ENCODE measurements at places on chromosomes 7 and 10.
A peak's percentile ranks its signal among the peaks of the same experiment; 100 is the strongest.

DNA sequence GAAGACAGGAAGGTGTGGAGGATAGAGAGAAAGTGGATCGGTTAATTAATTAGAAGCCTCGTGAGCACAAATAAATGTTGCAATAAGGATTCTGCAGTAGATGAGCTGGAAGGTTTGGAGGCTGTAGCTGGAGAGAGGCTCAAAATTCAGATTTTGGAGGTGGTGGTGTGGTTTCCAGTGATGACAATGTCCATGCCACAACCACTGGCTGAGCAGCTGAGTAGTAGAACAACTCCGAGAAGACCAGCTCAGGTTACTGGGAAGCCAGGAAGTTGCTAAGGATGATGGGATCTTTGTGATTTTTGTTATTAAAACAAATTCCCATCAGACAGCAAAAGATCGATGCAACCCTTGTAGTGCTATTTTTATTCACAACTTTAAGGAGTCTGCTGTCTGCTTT, 7.7 kb downstream of the SLC26A4 start:
- no peak for DNase-seq

- peak; percentile 18 for DNase-seq
Observed at GRCh38 chr7:147249956-147250355, 1133.4 kb downstream of the CNTNAP2 start.

DNA sequence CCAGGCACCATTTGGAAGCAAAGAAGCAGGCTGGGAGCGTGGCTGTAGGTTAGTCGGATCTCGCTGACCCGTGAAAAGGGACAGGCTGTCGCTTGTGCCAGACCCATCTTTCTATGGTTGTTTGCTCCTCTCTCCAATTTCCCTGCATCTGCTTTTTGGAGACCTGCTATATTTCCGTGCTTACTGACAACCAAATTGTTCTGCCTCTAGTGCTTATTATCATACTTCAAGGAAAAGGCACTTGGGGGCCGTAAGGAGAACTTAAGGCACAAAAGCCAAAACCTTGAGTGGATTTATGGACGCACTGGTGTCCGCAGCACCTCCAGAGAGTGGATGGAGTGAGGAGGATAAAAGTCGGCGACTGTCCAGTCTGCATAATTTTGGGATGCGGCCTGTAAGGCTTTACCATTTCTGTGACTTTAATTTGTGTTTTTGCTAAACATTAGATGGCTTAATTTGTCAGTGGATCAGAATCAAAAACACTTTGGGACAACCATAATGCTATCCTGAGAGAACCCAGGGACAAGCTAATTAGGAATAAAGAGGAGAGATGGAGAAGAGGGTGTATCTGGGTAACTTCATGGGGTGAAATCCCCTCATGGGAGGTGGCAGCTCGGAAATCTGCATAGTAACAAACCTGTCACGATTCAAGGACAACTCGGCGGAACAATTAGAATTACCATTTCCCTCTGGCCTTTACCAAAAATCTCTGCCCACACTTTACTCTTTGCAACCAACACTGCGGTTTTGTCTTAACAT, 206.7 kb downstream of the HDAC9 start:
- DNase-seq, result no peak

DNA sequence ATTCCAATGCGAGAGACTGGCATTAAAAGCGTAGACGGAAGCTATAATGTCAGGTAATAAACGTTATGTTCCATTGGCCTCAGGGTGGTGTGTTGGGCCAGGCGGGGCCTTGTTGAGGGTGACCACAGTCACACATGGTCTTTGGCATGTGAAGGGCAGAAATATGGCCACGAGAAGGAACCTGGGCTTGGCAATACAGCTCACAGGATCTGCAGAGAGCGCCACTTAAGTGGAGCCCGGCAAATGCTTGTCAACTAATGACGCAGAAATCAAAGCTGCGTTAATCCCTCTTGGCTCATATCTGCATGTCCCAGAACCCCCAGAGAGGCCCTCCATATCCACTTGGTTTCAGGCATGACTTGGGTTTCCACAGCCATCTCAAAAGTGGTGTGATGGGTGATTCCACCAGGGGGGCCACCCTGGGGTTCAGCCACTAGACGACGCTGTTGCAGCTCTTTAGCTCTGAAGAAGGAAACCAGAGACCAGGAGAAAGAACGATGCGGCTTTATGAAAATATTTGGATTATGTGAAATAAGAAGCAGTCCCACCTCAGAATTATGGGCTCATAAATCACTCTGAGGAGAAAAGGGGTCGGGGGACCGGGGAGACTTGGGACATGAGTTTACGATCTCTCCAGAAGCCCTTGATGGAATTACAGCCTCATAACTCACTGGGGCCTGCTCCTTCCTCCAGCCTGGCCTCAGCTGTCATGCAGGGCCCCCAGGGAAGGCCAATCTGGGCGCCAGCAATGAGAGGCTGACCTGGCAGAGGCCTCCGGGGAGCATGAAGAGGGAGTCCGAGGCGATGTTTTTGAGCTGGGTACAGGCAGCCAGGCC, 462.5 kb downstream of the PLXNA4 start:
- no peak for DNase-seq

DNA sequence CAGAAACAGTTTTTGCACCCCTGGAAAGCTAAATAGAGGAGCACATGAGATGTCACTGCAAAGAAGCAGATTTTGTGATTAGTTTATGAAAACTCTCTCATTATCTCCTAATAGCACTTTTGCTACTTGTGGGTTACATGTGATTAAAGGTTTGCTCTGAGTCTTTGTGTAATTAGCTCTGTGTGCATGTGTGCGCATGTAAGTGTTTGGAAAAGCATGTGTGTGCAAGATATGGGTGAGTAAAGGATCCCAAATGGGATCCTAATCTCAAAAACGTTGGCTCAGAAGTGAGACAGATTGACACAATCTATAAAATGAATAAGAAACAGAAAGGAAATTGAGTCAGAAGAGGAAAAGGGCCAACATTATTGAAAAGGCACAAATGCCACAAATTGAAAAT, 104.5 kb downstream of the SKIDA1 start:
- DNase-seq, result no peak

DNA sequence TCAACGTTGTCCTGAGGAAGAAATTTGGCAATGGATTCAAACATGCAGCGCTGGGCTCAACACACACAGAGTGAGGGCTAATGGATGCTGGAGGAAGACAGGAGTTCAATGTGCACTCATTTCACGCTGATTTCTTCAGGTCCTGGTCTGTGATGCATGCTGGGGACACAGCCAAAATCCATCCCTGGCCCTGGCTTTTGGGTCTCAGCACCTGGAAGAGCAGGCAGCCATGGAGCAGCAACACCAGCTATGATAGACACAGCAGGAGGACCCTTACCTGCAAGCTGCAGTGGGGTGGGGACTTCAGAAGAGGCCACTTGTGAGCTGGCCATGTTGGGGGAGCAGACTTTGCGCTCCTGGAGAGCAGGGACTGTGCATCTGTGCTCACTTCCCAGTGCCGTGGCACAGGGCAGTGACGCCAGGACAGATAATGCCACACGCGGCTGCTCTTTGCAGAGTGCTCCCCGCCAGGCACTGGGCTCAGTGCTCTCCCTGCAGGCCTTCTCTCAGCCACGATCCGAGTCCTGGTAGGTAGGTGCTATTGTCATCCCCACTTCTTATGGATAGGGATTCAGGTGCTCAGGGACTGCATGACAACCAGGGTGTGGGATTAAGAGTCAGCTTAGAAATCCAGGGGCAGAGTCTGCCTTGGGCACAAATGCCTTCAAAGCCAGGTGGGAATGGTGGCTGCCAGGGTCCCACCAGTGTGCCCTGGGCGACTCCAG, 138.8 kb upstream of the UNC5B start:
- no peak for DNase-seq

DNA sequence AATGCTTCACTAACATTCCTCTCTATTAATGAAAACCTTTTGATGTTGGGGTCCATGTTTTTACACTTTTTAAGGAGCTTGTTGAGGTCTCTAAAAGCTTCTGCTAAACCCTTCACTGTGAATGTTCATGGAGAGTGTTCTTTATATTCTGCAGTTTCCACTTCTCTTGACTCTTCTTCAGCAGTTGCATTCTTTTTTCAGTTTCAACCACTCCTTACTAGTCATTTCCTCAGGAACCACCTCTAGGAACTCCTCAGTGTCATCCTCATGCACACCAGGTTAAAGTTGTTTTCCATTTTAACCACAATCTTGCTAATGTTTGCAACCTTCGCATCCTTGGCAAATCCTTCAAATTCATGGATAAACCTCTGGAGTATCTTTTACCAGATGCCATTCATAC, 821.6 kb downstream of the ANKRD7 start:
- DNase-seq, result no peak

GRCh38 chr10:26805567-26806245, 55.1 kb downstream of the ABI1 start:
- DNase-seq, result peak; percentile 27

GRCh38 chr7:95901006-95901405, 128.7 kb downstream of the DYNC1I1 start:
- DNase-seq, result no peak

DNA sequence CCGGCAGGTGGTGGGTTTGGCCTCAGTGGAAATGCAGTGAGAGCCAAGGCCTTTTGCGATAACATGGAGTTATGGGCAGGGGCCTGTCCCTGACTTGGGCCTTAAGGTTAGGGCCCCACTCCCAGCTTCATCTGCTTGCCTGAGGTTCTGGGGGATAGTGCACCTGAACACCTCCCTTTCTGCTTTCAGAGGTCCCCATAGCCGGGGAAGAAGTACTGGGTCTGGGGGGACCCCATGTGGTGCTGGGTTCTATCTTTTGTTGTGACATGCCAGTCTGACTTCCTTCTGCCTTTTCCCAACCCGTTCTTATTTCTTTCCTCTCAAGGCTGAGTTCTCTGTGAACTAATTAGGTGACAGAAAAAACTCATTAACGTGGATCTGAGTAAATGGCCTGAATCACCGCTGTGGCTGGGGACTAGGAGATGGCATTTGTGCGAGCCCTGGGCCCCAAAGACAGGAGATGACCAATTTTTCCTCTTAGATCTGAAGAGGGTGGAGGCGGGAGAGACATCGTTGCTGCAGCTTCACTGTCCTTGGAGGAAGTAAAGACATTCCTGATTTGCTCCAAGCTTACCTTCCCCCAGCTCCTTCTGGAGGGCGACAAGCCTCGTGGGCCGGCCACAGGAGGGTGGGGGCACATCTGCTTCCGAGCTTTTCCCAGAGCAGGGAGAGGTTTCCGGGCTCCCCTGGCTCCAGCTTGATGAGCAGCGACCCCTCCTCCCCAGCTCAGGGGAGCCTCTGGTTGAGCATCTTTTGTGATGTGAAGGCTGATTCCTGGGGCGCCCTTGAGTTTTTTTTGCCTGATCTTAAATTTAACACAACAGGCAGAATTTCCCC, 2.0 kb downstream of the AGAP3 start:
- DNase-seq, result peak; percentile 48

DNA sequence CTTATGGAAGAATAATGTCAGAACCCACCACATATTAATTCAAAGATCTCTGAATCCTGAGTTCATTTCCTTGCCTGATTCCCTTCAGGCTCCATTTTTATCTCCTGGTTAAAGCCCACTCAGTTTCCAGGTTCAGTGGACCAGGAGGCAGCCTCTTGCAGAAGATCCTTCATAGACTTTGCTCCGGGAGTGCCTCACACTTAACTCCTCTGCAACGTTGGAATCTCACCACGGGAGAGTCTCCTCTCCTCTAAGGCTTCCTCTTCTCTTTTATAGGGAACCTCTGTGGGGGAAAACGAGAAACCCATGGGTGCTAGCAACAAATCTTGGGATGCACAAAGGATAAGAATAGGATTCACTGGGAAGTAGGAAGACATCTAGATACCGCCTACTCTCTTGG, 1.7 kb upstream of the BLOC1S2 start:
- DNase-seq, result no peak

GRCh38 chr7:27462575-27463270, 200.0 kb downstream of the HIBADH start:
- peak; percentile 58 for DNase-seq

DNA sequence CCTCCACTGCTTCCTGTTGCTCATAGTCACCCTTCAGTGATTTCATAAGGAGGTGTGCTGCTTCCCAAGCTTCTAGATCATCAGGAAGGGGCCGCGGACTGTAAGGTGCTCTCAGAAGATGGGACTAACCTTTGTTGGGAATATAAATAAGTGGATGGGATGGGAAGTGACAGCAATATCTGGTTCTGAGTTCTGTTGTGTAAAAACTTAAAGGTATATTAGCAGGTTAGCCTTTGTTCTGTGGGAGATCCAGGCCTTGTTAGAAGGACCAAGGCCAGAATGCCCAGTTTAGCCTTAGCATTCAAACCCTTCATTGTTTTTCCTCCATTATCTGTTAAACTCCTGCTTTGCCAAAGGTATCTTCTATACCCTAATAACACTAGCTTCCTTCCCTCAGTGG, 12.4 kb downstream of the BUB3 start:
- DNase-seq, result no peak

GRCh38 chr7:112080978-112081377, 125.2 kb downstream of the DOCK4 start:
- DNase-seq, result peak; percentile 24

DNA sequence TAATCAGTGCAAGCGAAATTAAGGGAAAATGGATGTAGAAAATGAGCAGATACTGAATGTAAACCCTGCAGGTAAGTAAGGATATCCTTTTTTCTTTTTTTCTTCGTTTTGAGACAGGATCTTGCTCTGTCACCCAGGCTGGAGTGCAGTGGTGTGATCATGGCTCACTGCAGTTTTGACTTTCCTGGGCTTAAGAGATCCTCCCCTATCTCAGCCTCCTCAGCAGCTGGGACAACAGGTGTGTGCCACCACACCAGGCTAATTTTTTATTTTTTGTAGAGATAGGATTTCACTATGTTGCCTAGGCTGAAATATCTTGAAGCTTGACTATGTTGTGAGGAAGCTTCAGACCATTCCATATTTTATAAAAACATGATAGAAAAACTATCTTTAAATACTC, 4.3 kb downstream of the PDCD4 start:
- DNase-seq, result no peak
